ENCODE measurements at places on chromosomes 12 and 14.

DNA sequence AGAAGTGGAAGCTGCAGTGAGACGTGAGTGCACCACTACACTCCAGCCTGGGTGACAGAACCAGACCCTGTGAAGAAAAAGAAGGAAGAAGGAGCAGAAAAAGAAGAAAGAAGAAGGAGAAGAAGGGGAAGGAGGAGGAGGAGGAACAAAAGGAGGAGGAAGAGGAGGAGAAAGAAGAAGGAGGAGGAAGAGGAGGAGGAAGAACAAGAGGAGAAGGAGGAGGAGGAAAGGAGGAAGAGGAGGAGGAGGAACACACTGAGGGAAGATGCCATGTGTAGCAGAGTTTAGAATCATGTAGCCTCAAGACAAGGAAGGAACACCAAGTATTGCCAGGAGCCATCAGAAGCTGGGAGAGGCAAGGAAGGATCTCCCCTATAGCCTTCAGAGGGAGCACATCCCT lies 241.5 kb downstream of the KSR2 start:
- no peak for DNase-seq

DNA sequence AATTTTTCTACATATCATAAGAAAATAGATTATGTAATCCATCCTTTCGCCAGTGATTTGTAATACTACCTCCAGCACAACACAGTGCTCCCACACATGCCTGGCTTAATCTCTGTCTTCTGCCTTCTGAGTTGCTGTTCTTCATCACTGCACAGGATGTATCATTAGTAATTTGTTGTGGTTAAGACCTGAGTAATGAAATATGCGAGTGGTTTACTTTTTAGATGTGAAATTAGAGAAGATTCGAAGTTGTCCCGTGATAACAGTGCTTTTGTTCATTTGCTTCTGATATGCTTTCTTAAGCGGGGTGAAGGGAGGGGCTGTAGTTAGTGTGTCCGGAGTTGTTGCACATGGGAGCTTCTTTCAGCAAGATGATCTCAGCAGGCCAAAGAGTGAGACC lies 18.1 kb downstream of the KRT85 start:
- DNase-seq: no peak

DNA sequence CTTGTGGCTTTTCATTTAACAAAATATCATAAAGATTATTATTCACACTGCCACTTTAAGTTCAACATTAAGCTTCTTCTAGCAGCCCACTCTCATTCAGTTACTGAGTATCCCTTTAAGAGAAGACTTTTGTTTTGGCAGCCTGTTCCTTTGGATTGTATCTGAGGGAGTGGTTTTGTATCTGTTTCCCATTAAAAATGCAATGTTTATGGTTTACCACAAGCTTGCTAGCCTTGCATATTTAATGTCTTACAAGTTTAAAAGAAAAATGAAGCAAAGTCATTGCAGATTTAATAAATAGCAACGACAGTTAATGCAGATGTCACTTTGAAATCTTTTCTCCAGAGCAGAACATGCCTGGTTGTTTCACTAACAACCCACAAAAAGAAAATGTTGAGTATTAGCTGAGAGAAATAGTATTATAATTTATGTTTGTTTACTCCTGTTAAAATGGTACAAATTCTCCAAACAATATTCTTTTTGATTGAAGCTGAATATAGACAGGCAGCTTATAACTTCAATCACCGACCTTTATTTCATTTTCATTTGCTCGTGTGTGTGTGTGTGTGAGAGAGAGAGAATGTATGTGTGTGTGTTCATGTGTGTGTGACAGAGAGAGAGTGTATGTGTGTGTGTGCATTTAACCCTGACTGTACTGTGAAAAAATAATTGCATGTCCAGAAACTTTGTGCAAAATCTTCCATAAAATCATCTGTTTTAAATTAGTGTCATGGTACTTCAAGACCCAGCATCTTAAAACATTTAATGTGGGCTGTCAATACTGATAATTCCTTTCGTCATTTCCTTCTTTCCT lies 1.8 kb downstream of the DCN start:
- DNase-seq: no peak

DNA sequence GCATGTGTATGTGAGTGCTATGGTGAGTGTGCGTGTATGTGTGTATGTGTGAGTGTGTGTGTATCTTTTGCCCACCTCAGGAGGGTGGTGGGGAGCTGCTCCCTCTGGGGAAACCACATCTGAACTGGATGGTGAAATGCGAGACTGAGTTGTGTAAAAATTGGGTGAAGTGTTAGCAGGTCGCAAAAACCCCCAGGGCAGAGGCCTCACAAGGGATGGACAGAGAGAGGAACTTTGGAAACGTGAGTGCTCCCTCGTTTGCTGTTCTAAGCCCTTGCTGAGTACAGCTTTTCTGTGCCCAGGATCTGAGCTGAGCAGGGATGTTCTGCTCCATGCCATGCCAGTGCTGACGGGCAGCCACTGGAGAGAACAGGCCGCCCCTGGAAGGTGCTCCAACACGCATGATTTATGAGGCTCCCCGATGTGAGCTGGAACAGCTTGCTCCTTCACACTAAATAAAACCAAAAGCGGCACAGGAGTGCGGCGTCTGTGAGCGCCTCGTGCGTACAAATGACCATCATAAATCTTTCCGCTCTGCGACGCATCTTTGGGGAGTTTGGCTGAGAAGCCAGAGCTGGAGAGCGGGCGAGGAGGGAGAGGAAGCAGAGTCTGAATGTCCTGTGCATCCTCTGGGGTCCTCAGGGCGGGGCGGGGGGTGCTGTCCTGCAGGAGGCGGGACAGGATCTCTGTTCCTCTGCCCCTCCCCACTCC lies 14.1 kb upstream of the GALNT9 start:
- no peak for DNase-seq

GRCh38 chr12:29051221-29051620 lies 97.9 kb upstream of the FAR2 start:
- peak; percentile 40 for DNase-seq

DNA sequence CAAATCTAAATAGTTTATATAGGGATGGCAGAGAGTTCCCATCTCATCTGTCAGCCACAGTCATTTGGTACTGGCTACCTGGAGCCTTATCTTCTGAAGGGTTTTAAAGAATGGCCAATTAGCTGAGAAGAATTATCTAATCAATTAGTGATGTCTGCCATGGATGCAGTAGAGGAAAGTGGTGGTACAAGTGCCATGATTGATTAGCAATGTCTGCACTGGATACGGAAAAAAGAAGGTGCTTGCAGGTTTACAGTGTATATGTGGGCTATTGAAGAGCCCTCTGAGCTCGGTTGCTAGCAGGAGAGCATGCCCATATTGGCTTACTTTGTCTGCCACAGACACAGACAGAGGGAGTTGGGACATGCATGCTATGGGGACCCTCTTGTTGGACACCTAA lies 7.9 kb upstream of the OAS2 start:
- no peak for DNase-seq

- no peak for DNase-seq
Observed at GRCh38 chr14:53742233-53742620, 214.4 kb downstream of the BMP4 start.

DNA sequence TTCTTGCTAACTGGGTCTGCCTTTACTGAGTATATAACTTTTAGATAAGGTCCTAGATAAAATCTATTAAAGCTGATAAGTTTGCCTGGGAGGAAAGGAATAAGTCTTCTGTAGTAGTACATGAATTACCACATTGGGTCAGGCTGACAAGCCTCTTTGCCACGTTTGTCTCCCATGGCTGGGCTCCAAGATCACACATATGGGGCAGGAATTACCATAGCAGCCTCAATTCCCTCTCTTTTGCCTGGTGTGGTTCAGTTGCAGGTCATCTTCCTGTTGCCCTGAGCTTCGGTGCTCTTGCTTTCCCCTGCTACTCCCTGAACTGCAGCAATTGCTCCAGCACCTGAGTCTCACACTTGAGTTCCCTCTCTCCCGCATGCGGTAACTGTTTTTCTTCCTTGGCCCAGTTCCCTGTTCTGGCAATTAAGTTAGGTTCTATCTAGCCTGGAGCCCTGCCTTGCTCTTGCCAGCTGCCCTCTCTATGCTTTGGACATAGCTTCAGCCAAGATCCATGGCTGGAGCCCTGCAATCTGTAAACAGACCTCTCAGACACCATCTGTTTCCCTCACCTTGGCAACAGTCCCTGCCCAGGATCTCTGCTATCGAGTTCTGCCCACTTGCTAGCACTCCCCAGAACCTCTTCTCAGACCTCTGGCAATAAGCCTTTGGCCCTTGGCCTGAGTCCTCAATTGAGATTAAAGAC lies 5.8 kb upstream of the GLT8D2 start:
- DNase-seq: no peak

- no peak for DNase-seq
Observed at GRCh38 chr14:96827290-96827689, 30.1 kb downstream of the VRK1 start.

Measured in HS-27A (cell line).